HFFc6 (cell line): ENCODE measurements at places on chromosomes 4 and X. TPM values are rescaled to one million over a fixed set of nuclear protein-coding genes. Genes with fewer than 3 reads are reported as not detected.

INTS6L gene
- total RNA-seq: 1.4 to 2.2 TPM (median 1.9 TPM) in 3 replicates

RAB41 gene
- not detected in 3 replicates for total RNA-seq

- DNase-seq: peak; percentile 70
Observed at GRCh38 chr4:185640811-185641675, 105.7 kb upstream of the PDLIM3 start.

DNA sequence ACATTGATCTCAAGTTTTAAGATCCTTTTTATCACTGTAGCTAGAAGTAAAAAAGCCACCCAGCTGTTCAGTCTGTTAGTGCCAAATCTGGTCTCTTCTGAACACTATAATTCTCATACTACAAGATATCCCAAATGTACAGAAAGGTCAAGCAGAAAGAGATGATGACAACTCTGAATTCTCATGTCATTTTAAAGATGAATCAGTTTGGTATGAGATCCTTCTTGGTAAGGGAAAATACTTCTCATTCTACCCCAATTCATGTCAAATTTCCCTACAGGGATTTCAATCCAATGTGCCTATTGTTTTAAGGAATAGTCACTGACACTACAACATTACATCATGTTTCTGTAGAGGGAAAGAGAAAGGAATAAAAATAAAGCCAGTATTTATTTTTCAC is 184.5 kb downstream of the CPEB2 start:
- DNase-seq: no peak

DNA sequence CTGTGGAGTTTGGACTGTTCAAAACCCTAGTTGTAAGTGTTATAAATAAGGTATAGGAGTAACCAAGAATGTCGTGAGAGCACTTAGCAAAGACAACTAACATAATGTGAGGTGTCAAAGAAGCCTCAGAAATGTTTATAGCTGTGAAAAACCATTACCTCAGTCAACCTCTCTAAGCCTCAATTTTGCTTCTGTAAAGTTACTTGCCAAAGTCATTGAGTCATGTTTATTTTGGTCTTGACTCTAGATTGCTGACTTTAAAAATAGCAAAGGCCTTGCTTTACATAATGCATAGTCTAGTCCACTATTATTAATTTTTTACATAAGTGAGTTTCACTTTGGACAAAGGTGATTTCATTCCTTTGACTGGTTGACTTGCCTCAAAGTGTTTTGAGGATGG is 257.6 kb upstream of the CXXC4 start:
- no peak for DNase-seq
